ENCODE measurements at places on chromosomes 1 and 21. TPM values are rescaled to one million over a fixed set of nuclear protein-coding genes. Genes with fewer than 3 reads are reported as not detected.

The DIRAS3 gene
- total RNA-seq: 0.69 TPM

GRCh38 chr1:178632653-178633052 is 92.4 kb upstream of the RALGPS2 start:
- DNase-seq: no peak

DNA sequence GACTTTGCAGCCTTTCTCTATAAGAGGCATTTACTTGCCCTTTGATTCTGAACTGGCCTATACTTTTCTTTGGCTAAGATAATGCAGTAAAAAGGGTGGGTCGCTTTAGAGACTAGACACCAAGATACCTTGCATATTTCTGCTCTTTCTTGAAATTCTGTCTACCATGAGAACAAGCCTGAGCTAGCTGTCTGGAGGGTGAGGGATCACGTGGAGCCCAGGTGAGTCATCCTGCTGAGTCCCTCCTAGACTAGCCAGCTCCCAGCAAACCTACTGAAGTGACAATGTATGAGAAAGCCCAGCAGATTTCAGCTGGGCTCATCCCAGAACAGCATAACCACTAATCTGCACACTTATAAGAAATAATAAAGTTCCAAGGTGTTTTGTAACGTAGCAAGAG is 408.0 kb upstream of the KAZN start:
- no peak for DNase-seq

The HEATR1 gene
- total RNA-seq: 26.6 TPM

The CGN gene
- 148 TPM for total RNA-seq

- DNase-seq: no peak
These were observed 158.5 kb upstream of the FGGY start for GRCh38 chr1:59138402-59138801.

- no peak for DNase-seq
These were observed 1.2 kb downstream of the CROCC start for GRCh38 chr1:16922885-16923431.

DNA sequence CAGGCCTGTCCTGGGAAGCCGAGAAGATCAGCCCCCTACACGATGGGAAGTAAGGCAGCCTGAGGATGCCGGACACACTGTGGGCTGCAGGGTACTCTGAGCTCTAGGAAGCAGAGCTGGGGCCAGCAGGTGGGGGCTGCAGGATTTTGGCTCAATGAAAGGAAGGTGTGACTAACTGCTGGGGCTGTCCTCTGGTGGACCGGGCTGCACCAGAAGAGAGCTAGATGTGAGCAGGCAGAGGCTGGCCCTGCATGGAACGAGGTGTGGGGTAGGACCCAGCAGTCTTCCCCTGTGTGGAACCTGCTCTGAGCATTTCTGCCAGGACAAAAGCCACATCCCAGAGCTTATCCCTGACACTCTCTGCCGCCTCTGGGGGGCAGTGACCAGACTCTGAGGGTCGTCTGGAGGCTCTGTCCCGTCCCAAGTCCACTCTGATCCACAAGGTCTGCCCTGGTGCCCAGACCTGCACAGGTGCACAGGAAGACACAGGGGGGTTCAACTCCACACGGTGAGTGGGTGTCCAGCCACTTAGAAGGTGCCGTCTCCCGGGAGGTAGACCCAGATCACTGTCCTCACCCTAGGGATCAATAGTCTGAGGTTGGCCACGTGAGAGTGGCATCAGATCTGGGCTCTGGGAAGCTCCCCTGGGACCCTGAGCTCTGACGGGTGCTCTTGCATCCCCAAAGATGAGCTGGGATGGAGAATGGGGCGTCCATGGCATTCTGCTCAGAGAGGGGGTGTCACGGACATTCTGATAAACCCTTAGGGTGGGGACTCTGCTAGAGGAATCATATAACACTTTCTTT is 187.6 kb upstream of the VAMP3 start:
- no peak for DNase-seq

GRCh38 chr1:112514901-112515300 is 6.1 kb downstream of the WNT2B start:
- no peak for DNase-seq

- DNase-seq: no peak
These were observed 139.3 kb upstream of the EDN2 start for GRCh38 chr1:41623736-41624135.
